ENCODE measurements at places on chromosomes 3 and 15.

GRCh38 chr3:128133273-128133883 is 9.8 kb upstream of the RUVBL1 start:
- peak; percentile 61 for DNase-seq

GRCh38 chr15:91790836-91791235 is 62.7 kb upstream of the SLCO3A1 start:
- DNase-seq = peak; percentile 31

DNA sequence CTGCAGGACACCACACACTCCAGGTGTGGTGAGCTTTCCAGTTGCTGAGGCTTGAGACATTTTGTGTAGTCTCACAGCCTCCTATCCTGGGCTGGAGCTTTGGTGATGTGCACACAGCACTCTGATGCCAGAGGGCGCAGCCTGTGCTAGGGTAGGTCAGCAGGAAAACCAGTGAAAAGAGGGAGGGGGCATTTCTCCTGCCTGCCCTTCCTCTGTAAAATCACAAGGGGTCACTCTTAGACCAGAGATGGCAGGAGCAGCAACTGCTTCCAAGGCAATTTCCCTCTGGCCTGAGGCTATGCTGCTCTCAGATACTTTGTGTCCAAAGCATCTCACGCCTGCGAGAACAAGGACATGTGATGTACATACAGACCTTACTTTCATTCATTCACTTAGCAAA is 16.5 kb upstream of the MUSTN1 start:
- DNase-seq = peak; percentile 42

DNA sequence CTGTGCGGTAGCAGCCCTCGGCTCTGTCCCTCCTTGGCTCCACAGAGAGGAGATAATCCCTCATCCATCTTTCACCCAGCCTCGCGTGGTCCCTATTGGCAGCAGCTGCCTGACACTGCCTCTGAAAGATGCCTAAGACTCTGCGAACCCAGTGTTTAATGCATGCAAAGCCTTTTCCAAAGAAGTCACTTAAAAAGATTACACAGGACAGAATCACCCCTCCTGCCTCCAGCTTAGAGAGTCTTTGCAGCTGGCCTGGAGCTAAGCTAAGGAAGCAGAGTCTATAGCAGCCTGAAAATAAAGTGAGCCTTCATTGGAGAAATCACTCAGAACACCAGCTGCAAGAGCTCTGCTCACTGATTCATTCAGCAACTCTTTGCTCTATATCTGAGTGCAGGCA is 247.2 kb downstream of the SHQ1 start:
- DNase-seq = no peak

DNA sequence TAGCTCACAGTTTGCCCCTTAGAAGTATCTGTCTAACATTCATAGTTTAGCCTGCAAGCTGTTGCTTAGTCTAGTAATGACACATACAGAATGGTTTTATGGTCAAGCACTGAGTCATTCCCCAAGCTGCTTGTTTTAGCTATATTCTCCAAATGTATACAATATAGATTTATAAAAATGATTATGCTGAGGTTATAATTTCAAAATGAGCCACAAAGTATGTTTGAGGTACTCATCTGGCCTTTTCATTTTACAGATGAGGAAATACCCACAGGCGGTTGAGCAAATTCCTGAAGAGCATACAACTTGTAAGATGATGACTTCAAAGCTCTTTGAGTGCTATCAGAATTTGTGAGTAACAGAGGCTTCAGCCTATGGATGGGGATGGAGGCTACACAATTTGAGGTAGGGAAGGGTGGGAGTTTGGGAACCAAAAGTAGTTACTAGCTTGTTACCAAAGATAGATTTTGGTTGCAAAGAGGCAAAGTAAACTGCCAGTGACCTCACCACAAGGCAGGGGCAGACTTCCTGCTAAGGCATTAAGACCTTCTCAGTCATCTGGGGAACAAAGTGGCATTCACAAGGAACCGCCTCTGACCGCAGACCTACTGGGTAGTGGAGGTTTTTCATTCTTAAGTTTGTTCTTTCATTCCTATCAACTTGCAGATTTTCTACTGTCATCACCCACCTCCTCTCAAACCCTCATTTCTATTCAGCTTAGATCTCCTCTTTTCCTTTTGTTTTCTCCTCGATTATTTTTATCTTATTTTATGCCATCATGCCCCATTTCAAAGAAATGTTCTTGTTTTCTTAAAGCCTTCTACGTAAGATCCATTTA is 257.2 kb upstream of the NECTIN3 start:
- DNase-seq = peak; percentile 98

GRCh38 chr15:44735482-44736180 is 697 bp upstream of the TRIM69 start:
- DNase-seq = no peak

DNA sequence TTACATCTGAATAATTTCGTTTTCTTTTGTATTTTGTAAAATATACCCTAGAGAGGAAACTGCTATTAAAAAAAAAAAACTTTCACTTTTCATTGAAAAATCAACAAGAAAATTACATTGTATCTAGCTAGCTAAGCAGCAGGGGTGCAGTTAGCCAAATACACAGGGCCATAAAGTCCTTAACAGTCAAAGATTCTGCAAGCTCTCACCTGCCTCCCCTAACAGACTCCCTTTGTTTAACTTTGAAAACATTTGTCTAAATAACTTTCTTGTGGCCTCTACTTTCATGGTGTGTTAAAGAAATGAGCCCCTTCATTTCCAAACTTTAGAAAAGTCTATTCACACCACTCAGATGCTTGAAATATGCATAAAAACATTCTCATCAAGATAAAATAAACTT is 23.3 kb downstream of the CBLB start:
- no peak for DNase-seq
